ENCODE measurements at places on chromosomes 13 and 19.

GRCh38 chr13:62781866-62782265 lies 1366.2 kb upstream of the PCDH20 start:
- DNase-seq: no peak

DNA sequence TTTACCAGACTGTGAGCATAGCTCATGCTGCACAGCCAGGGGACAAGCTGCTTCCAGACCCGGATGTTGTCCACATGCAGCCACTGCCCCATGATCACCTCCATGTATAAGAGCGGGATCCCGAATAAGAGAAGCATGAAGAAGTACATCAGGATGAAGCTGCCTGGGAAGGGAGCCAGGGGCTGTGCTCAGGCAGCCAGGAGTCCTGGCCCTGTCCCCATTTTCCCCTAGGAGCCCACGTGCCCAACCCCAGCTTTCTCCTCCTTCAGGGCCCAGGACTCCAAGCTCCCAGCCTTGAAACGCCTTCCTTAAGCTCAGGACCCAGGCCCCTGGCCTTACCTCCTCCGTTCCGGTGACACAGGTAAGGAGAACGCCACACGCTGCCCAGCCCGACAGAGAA lies 69.3 kb downstream of the SLC6A16 start:
- no peak for DNase-seq

DNA sequence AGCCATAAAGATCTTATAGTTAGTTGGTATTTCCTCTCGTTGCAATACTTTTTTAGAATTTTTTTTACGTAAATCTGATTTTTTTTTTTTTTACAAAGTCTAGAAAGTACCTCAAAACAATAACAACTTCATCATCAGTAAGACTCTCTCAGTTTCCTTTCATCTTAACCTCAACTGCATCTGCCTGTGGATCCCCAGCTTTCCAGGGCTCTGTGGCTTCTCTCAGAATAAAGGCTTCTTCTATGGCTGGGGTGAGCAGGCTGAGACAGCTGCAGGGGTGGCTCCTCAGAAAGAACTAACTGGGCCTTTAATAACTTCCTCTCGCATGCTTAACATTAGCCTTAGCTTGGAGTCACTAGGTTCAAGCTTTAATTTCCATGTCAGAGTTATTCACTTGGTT lies 4.2 kb downstream of the ZNF506 start:
- no peak for DNase-seq

GRCh38 chr13:91546900-91547299 lies 148.5 kb downstream of the GPC5 start:
- DNase-seq: no peak

- DNase-seq: no peak
These were observed 107.2 kb downstream of the COL4A2 start for GRCh38 chr13:110414283-110414682.

DNA sequence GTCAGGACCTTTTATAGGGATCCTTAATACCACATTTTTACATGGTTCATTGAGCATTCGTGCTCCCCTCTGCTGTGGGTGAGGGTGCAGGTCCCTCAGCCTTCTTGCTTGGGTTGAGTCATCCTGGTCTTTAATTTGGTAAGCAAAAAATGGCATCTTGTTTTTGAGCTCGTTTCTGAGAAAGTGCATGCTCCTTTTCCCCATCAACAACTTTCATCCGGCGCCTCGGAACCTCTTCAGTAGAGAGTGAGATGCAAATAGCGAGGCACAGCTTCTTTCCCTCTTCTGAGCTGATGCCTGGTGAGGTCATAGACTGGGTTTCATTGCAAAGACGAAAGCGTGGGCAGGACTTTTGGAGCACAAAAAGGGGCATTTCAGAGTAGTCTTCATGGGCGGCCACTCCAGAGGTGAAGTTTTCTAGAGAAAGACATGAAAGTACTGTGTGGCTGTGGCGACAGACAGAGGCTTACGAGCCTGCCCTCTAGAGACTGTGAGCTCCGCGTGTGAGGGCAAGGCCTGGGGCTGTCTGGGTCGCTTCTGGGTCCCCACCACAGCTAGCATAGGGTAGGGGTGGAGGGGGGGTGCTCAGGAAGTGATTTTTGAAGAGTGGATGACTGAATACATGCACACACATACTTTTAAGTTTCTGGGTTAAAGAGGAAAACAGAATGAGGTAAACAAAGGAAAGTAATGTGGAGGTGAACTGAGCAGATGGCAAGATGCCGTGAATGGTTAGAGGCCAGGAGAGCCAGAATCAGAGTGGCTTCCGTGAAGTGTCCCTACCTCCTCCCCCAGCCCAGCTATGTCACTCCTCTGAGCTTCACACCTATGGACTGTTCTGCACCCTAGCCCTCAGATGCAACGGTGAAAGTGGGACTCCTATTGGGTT lies 44.3 kb downstream of the BBC3 start:
- no peak for DNase-seq

- DNase-seq: no peak
These were observed 16.3 kb downstream of the DOCK9 start for GRCh38 chr13:98961503-98962105.

Measured in cortex of kidney (tissue), 1 donor.